ENCODE measurements at places on chromosomes 1 and 21.

- DNase-seq, result no peak
Observed at GRCh38 chr1:31891280-31891679, 46.9 kb downstream of the PTP4A2 start.

DNA sequence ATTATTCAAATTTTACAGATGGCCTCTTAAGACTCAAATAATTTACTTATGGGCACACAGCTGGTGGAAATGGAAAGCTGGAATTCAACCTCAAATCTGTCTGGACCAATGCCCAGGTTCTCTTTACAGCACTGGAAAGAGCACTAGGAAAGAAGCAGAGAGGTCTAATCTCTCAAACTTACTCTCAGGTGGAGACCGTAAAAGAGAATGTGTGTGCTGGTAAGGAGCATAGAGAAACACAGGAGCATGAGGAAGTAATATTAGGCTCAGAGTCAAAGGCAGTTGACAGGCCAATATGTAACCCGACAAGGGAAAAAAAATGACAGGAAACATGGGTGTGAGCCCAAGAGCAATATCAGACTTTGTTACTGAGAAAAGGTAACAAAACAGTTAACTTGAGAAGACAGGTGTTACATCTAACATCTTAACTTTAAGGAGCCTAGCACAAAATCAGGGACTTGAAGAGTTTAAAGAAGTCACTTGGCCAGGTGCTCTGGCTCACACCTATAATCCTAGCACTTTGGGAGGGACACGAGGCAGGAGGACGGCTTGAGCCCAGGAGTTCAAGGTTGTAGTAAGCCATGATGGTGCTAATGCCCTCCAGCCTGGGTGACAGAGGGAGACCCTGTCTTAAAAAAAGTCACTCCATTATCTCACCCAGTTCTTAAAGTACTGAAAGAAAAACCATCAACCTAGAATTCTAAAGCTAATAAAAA, 20.7 kb downstream of the PPP1R15B start:
- DNase-seq, result no peak

GRCh38 chr1:162857850-162858249, 3.1 kb downstream of the CCDC190 start:
- DNase-seq, result no peak

DNA sequence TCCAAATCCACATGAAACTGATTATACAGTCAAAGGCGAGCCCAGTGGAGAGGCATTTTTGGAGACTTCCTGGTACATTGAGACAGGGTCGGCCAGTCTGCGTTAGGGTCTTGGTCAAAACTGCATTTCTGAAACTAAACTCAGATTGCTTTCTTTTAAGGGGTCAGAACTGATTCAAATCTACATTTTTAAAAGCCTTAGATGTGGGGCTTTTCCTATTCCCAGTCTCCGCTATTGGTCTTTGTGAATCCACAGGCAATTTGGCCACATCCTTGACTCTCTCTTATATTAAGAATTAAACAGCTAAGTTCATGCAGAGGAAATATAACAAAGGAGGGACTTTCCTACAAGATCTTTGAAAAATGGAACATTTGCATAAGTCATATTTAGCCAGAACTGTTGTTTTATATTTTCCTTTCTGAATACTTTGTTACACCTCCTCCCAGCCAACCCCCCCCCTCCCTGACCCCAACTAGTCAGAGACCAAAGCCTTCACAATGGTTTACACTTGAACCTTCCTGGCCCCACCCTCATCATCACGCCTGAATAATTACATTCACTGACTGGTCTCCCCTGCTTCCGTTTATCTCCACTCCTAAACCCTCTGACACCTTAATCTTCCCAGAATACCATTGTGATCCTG, 30.9 kb downstream of the SELL start:
- DNase-seq, result no peak

- no peak for DNase-seq
Observed at GRCh38 chr1:81836007-81836626, 35.4 kb downstream of the ADGRL2 start.

DNA sequence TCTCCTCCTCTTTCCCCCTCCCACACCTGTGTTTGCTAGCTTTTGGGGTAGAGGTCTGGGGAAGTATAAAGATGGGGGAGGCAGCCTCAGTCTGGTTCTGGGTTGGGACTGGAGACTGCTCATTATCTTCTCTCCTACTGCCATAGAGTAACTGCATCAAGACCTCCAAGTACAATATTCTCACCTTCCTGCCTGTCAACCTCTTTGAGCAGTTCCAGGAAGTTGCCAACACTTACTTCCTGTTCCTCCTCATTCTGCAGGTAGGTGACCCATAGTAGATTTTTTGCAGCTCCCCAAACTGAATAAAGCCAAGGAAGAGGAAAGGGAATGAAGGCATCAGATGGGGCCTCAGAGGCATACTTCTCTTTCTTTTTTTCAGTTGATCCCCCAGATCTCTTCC, 5.3 kb downstream of the ATP8B2 start:
- no peak for DNase-seq

GRCh38 chr1:206793620-206794019, 21.3 kb upstream of the IL10 start:
- no peak for DNase-seq

- no peak for DNase-seq
Observed at GRCh38 chr21:28152732-28153131, 839.9 kb downstream of the LTN1 start.

DNA sequence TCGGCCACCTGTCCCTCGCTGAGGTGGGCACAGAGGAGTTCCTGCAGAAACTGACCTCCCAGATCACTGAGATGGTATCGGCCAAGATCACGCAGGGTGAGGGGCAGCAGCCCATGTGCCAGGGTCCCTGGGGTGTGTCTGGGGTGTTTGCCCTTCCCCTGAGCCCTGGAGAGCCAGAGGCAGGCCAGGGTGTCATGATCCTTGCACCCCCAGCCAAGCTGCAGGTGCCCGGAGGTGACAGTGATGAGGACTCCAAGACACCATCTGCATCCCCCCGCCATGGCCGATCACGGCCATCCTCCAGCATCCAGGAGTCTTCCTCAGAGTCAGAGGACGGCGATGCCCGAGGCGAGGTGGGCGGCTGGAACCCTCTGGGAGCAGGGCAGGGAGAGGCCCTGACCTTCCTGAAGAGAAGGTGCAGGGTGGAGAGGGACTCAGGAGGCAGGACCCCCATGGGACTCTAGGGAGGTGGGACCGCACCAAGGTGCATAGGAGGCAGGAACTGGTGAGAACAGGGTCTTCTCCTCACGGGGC, 69.5 kb downstream of the TRIM11 start:
- no peak for DNase-seq

Data from cerebellar nuclear complex (tissue), 1 donor.